Melanocyte of skin (primary cell): ENCODE measurements at places on chromosomes 2 and 18. TPM values are rescaled to one million over a fixed set of nuclear protein-coding genes. Genes with fewer than 3 reads are reported as not detected.

The POTEE gene
- not detected in 2 replicates for total RNA-seq

The SCTR gene
- total RNA-seq, result not detected in 2 replicates

The ANKAR gene
- 1.5 and 3.0 TPM in 2 replicates for total RNA-seq

The KLHL30 gene
- total RNA-seq, result not detected in 2 replicates

The MAP3K19 gene
- total RNA-seq, result not detected in 2 replicates

The CYP27A1 gene
- total RNA-seq, result 229 and 304 TPM in 2 replicates

The AQP12A gene
- total RNA-seq, result not detected in 2 replicates

The LIMS4 gene
- total RNA-seq, result not detected in 2 replicates

The RIT2 gene
- total RNA-seq, result not detected in 2 replicates

The MFSD2B gene
- total RNA-seq, result under 0.01 and 0.15 TPM in 2 replicates

The IL36B gene
- total RNA-seq, result not detected in 2 replicates

The PID1 gene
- total RNA-seq, result 3.3 and 4.5 TPM in 2 replicates

The AMER3 gene
- not detected in 2 replicates for total RNA-seq

The FAM237A gene
- not detected in 2 replicates for total RNA-seq

The UBE2E3 gene
- total RNA-seq, result 31.0 and 37.1 TPM in 2 replicates
